ENCODE measurements at places on chromosomes 2 and 18.

- DNase-seq = no peak
These were observed 294.6 kb upstream of the SLC14A2 start for GRCh38 chr18:45320724-45321123.

- no peak for DNase-seq
These were observed 106.7 kb downstream of the TSHZ1 start for GRCh38 chr18:75317300-75317699.

DNA sequence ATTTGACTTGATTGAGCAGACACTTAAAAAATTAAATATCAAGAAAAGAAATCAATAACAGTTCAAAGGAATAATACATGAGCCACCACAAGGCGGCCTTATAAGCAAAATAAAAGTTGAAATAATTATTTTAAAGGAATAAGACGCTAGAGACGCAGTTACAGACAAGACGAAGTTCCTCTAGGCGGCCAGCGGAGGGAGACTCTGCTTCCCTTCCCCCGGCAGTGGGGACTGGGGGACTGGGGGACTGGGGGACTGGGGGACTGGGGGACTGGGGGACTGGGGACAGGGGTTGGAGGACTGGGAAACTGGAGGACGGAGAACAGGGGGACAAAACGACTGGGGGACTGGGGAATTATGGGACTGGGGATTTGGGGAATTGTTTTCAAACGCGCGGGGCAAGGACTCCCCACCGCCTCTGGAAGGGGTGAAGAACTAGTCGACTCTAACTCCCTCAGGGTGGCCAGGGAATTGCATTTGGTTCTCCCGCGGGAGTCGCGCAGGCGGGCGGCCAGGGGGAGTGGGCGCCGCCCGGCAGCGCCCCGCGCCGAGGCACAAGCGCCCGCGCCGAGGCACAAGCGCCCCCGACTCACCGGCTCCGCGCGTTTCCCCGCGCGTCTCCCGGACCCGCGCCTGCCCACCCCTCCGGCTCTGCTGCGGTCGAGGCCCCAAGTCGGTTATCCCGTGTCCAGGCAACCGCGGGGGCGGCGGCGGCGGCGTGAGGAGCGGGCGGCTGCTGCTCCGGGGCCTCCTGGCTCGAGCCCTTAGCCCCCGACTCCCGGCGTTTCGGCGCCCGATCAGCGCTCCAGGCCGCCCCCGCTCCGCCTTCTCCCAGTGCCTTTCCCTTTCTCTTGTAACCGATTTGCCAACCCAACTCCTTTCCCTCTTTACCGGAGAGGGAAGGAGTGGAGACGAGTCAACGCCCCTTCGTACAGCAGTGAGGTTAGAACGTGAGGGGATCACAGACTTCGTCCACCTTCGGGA is at the start of gene CCDC178:
CCDC178 (minus strand) TSS at position 662 of the 984 bp plus-strand sequence. CDS start 28,633 bp downstream, outside the sequence.
- peak; percentile 43 for DNase-seq

DNA sequence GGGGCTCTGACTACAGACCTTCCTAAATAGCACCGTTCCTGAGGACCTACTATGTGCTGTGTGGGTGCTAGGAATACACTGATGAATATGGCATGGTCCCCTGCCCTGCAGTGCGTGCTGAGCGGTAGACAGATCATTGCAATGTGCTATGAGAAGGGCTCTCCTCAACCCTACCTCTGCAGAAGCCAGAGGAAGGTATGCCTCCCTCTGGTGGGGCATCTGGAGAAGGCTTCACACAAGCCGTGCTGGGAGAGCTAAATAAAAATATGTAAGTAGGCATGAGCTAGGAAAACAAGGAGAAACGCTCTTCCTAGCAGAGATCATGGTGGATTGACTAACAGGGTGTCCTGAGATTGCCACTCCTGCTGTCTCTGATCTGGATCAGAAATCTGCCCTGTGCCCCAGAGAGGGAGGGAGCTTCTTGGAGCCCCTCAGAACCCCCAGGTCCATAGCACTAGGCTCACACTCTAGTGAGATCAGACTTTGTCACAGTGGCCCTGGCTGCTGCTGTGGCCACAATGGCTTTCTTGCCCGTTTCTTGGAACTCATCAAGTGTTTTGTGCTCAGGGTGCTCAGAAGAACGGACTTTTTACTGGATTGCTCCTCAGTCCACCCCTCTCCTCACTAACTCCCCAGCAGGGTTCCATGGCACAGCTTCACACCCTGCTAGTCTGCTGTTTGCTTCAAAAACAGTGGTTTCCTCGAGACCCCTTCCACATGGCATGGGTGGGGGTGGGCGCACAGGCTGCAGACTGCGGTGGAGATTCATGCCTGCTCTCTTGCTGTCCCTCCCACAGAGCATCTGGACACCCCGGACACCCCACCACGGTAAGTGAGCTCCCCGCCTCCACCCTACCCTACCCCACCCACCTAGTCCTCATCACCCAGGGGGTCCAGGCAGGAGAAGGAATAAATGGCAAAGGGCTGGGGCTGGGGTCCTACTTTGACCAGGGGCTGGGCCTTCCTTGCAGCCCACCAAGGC is 14.2 kb downstream of the SIGLEC15 start:
- peak; percentile 51 for DNase-seq

DNA sequence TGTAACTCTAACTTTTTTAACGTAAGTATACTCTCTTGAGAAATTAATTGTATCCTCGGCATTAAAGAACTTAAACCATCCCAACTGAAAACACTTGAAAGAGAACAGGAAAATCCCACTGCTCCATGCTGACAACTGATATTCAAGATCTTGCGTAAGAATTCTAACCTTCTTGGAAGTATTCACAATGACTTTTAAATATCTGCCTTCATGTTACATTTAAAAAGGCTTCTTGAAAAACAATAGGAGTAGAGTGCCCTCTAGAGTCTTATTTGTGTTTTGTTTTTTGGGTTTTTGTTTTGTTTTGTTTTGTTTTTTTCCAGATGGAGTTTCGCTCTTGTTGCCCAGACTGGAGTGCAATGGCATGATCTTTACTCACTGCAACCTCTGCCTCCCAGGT is 65.4 kb upstream of the DNAJC10 start:
- DNase-seq = no peak

DNA sequence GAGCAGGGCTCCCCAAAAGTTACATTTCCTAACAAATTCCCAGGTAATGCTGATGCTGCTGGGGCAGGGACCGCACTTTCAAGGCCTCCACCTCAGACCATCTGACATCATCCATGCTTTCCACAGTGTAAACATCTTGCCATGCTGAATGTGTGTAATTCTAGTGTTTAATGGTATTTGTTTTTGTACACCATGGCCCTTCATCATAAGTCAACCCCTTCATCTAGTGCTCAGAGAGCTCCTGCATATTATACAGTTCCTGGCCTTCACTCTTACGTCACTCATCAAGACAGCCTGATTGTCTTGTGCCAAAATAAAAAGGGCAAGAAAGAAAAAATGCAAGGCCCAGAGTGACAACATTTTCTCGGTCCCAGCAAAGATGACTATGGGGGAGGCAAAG is 77.5 kb upstream of the ZFP36L2 start:
- no peak for DNase-seq

DNA sequence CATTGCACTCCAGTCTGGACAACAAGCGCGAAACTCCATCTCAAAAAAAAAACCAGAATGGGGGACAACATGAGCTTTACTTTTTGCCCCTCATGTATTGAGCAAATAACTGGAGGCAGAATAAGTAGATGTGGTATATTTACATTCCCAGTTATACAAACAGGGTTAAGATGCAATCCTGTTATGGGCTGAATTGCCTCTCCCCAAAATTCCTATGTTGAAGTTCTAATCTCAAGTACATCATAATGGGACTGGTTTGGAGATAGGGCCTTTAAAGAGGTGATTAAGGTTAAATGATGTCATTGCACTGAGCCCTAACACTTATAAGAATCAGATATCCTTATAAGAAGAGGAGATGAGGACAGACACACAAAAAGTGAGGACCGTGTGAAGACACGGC is 319.8 kb upstream of the KLHL29 start:
- DNase-seq = no peak

GRCh38 chr2:59585655-59586054 is 967.8 kb downstream of the BCL11A start:
- DNase-seq = no peak

DNA sequence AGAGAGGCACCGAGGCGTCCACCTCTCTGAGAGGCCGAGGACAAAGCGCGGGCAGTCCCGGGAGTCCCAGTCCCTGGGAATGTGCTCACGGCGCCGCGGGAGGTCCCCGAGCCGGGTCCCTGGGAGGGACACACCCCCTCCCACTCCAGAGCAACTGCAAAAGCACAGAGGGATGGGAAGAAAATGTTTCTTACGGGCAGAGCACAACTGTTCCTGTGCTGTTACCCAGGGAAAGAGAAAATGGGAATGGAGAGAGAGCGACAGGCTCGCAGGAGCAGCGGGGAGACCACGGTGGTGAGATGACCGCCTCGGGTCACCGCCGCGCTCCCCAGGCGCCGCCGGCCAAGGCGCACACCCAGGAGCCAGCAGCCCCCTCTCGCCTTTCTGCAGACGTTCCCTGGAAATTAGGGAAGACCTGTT is 1.2 kb upstream of the BCL11A start:
- DNase-seq = no peak

- no peak for DNase-seq
These were observed 7.0 kb upstream of the CLEC4F start for GRCh38 chr2:70827388-70827787.

DNA sequence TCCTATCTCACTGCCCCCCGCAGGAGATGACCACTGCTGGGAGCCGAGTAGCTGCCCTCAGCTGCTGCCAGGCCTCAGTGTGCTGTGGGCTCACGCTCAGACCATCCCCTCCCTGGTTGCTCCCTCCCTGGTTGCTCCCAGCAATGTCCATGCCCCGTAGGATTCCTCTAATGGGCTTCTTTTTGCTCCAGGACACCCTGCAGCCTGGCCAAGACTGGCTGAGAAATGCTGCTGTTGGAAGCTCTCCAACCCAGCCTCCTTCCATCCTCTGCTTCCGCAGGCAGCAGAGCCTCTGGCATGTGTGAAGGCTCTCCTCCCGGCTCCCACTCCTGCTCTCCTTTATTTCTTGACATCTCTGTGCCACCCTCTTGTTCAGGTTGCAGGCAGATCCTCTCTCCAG is 48.6 kb downstream of the SOX11 start:
- no peak for DNase-seq

GRCh38 chr2:48134704-48135103 is 228.4 kb upstream of the FBXO11 start:
- no peak for DNase-seq

- no peak for DNase-seq
These were observed 96.2 kb downstream of the RAD51AP2 start for GRCh38 chr2:17422061-17422460.

GRCh38 chr2:149448315-149448714 is 117.9 kb downstream of the LYPD6 start:
- DNase-seq = no peak

GRCh38 chr2:138094031-138094430 is 129.8 kb downstream of the HNMT start:
- no peak for DNase-seq

- peak; percentile 36 for DNase-seq
These were observed 7.8 kb upstream of the GIGYF2 start for GRCh38 chr2:232689152-232689910.

- no peak for DNase-seq
These were observed 41.2 kb downstream of the RALBP1 start for GRCh38 chr18:9516437-9517064.

GRCh38 chr2:128435576-128436478 is 117.2 kb upstream of the HS6ST1 start:
- DNase-seq = no peak

- no peak for DNase-seq
These were observed 136.6 kb upstream of the SEC11C start for GRCh38 chr18:59002974-59003594.

All from retinal pigment epithelial cell (primary cell).